A549 treated with DMSO at 1 μM for 4 hours (cell line): ENCODE measurements at places on chromosomes 5 and 9. TPM values are rescaled to one million over a fixed set of nuclear protein-coding genes. Genes with fewer than 3 reads are reported as not detected.

Gene ENTPD2
- 0.67 to 0.95 TPM (median 0.82 TPM) in 5 replicates for total RNA-seq

Gene RORB
- not detected in 5 replicates for total RNA-seq

Gene SVEP1
- total RNA-seq, result 1.4 to 1.9 TPM (median 1.8 TPM) in 5 replicates

Gene ZDHHC11
- 11.1 to 22.4 TPM (median 18.3 TPM) in 5 replicates for total RNA-seq

Gene WDR31
- 1.0 to 1.5 TPM (median 1.4 TPM) in 5 replicates for total RNA-seq

Gene CNTNAP3B
- 14.0 to 19.7 TPM (median 17.4 TPM) in 5 replicates for total RNA-seq

Gene COL15A1
- total RNA-seq, result 0.17 to 0.48 TPM (median 0.34 TPM) in 5 replicates

Gene LOX
- 0.50 to 1.8 TPM (median 1.3 TPM) in 5 replicates for total RNA-seq

Gene SGCD
- total RNA-seq, result 3.7 to 4.9 TPM (median 4.0 TPM) in 5 replicates

Gene KLF9
- total RNA-seq, result 0.49 to 0.71 TPM (median 0.59 TPM) in 5 replicates

Gene GCNT4
- total RNA-seq, result 0.38 to 0.58 TPM (median 0.54 TPM) in 5 replicates

Gene ELOVL7
- total RNA-seq, result 11.7 to 15.6 TPM (median 12.8 TPM) in 5 replicates

Gene MARCOL
- total RNA-seq, result not detected in 5 replicates

Gene MEGF10
- not detected in 5 replicates for total RNA-seq

Gene PCDHGA2
- 0.66 to 0.87 TPM (median 0.76 TPM) in 5 replicates for total RNA-seq

Gene ATP10B
- not detected in 5 replicates for total RNA-seq

Gene GFI1B
- total RNA-seq, result 0.06 to 0.15 TPM (median 0.06 TPM) in 3 of 5 replicates, not detected in the others

Gene ANKRD33B
- total RNA-seq, result 11.3 to 13.1 TPM (median 12.2 TPM) in 5 replicates

Gene KCNT1
- not detected in 5 replicates for total RNA-seq

Gene CDC14B
- 9.0 to 13.0 TPM (median 11.1 TPM) in 5 replicates for total RNA-seq
